ENCODE measurements at places on chromosomes 13 and 19.

DNA sequence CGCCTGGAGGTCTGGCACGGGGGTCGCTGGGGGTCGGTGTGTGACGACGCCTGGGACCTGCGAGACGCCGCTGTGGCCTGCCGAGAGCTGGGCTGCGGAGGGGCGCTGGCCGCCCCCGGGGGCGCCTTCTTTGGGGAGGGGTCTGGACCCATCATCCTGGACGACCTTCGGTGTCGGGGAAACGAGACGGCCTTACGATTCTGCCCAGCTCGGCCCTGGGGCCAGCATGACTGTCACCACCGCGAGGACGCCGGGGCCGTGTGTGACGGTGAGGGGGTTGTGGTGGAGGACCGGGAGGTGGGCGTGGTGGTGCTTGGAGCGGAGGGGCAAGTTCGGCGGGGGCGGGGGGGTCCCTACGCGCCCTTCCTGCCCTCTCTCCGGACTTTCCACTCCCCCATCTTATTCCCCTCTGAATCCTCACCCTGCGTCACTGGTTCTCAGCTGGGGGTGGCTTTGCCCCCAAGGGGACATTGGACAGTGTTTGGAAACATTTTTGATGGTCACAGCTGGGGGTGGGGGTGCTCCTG lies 5.5 kb downstream of the SSC5D start:
- DNase-seq, result no peak

DNA sequence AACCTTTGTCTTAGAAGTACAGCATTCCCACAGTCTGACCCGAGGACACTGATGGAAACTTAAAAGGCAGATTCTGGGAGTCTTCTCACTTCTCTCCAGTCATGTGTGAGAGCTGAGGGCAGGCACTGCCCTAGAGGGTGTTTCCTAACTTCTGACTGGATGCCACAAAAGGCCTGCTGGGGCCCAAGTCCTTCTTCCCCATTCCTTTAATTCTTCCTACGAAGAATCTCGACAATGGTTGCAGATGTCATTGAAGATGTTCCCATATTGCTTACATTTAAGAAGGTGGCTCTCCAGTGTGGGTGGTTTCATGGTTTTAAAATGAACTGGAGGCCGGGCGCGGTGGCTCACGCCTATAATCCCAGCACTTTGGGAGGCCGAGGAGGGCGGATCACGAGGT lies 27.4 kb upstream of the ZNF564 start:
- DNase-seq, result no peak

- no peak for DNase-seq
Measured at GRCh38 chr13:99986741-99987140, 5.2 kb downstream of the ZIC2 start.

DNA sequence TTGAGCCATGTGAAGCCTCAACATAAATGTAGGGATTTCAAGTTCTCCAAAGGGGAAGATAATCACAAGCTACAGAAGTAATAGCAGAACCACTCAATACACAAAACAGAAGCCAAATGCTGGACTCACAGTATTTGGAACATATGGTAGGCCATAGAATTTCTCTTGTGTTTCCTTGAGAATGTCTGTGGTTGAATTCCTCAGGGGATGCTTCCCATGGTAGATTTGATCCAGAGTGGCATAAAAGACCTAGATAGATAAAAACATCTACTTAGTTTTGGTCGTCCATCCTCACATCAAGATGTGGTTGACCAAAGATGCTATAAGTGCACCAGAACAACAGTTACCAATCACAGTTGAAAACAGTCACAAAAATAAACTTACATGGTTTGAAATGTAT lies 83.4 kb downstream of the MIPEP start:
- DNase-seq, result no peak

DNA sequence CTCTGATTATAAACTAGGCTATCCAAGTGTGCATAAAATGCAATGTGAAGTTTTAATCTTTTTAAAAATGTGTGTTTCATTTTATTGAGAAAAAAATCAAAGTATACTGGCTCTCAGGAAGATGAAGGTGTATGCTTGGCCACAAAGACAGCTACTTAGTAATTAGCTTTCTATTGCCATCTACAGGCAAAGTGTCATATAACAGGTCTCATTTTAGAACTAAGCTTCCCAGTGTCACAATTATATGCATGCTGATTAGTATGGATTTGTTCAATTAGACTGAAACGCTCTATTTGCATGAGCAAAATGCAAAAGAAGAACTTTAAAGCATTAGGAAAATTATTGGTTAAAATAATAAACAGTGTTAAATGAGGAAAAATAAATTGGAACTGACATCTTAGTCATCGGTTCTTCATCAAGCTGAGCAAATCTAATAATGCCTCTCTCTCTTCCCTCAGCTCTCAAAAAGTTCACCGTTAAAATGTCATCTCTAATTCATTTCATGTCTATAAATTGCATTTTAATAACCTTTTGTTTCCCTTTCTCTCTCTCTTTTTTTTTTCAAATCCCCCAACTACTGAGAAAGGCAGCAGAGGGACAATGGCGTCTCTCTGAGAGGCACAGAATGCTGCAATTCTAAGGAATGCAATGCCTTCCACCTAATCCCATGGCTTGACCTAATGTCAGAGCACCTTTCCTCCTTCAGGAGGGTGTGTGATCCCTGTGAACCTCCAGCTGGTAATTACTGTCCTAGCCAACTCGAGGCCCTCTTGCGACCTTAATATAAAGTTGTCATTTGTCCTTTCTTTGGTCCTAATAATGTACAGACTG lies 313.1 kb upstream of the MAB21L1 start:
- no peak for DNase-seq

- DNase-seq, result no peak
Measured at GRCh38 chr13:72341904-72342303, 385.5 kb downstream of the MZT1 start.

DNA sequence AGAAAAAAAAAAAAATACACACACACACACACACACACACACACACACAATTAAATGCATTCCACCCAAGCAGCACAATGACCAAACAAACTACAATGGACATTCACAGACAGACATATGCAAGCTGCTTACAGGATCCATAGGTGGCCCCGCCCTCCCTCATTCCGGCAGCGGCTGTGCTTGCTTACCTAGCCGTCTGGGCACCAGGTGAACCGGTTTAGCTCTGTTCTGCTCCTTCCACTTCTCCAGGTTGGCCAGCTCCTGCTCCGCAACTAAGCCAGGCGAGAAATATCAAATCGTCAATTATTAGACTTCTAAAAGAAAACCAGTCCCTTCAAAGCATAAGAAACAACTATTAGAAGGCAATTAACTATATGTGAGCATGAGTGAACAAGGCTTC lies 23.1 kb downstream of the EPSTI1 start:
- no peak for DNase-seq

GRCh38 chr13:24207841-24208667 lies 47.5 kb downstream of the SPATA13 start:
- DNase-seq, result no peak

DNA sequence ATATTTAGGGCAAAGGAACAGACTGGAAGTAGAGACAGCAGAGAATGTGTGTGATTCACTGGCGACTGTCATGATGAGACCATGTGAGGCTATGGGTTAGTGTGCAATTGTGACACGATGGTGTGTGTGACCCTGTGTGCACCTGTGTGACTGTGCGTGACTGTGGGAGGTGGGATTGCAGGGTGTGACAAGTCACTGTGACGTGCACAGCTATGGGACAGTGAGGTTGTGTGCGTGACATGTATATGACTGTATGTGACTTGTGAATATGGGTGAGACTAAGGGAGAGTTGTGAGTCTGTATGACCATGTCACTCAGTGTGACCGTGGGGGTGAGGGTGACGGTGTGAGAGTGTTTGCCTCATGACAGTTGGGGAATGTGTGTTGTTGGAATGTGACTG lies 3.4 kb upstream of the GIPR start:
- DNase-seq, result no peak

DNA sequence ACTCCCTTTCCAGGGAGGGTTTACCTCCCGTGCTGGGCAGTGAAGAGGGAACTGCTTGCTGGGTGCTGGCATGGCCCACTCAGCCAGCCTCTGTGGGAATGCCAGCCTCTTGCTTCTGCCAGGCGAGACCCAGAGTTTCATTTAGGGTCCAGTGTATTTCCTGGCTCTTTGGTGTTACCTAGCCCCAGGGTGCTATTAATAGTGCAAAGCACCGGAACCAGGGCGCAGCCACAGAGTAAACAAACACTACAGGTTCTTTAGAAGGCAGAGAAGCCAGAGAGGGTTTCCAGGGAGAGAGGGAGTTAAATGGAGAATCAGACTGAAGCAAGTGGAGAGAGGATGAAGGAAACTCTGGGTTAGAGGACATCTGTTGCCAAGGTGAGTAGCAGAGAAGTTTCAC lies 74.9 kb upstream of the SPATA13 start:
- DNase-seq, result no peak

- DNase-seq, result no peak
Measured at GRCh38 chr19:16601378-16602052, 26.5 kb downstream of the MED26 start.

- DNase-seq, result peak; percentile 94
Measured at GRCh38 chr19:58033741-58034476, at the start of gene ZSCAN1. Gene ZSCAN1, plus strand, starts transcription at chr19:58034025. Its CDS starts 3,812 bp downstream, at chr19:58037837.

- DNase-seq, result no peak
Measured at GRCh38 chr19:18701250-18701608, 17.7 kb downstream of the CRTC1 start.

GRCh38 chr19:19642506-19643157 lies 825 bp downstream of the GMIP start:
- no peak for DNase-seq

DNA sequence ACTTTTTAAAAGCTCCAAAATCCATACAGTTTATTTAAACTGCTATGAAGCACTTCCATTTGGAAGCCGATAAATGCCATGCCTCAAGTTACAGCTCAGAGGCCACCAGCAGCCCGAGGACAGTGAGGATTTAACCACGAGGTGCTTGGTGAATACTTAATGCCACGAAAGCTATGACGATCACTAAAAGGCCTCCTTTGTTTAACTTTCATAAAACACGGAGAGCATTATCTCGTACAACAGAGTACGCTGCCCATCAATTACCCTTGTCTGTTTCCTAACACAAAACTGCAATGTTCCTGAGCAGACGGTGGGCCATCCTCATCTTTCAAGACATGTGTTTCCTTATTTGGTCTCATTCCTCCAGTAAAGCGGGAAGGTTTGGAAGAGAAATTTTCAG lies 58.4 kb downstream of the PEPD start:
- DNase-seq, result no peak

GRCh38 chr13:34310539-34310938 lies 492.6 kb downstream of the RFC3 start:
- no peak for DNase-seq

DNA sequence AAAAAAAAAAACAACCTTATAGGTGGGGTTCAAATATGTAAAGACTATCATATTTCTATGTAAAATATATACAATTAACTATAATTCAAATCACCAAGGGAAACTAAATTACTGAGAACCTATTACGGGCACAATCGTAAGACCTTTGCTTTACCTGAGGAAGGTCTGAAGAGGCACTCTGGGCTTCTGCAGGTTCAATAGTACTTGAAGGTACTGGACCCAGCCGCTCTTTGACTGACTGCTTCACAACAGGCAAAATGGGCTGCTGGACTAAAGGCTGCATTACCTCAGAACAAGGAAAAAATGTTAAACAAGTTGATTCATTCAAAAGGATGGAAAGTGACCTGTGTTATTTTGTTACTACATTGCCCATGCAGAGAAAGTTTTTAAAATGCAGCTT lies 51.8 kb downstream of the RBM26 start:
- DNase-seq, result no peak

DNA sequence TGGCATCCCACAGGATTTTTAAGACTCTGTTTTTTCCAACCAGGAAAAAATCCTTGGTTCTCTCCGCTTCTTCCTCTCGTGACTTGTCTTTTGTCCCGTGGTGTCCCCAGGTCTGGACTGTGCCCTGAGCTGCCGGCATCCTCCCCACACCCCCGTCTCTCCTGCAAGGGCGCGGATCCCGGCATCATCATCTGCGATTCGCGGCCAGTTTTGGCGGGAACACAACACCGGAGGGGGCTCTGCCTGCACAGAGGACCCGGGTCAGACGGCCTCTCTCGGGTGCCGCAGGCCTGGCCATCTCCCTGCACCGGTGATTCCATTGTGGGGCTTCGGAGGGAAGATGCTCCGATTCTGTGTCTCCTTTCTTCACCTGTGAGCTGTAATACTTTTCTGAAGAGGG lies 18.8 kb upstream of the GAS6 start:
- DNase-seq, result no peak

- DNase-seq, result no peak
Measured at GRCh38 chr13:110323172-110323891, 16.2 kb downstream of the COL4A2 start.

GRCh38 chr19:44847144-44848035 lies 1.3 kb downstream of the NECTIN2 start:
- peak; percentile 69 for DNase-seq

GRCh38 chr13:66343224-66343828 lies 886.8 kb downstream of the PCDH9 start:
- no peak for DNase-seq

DNA sequence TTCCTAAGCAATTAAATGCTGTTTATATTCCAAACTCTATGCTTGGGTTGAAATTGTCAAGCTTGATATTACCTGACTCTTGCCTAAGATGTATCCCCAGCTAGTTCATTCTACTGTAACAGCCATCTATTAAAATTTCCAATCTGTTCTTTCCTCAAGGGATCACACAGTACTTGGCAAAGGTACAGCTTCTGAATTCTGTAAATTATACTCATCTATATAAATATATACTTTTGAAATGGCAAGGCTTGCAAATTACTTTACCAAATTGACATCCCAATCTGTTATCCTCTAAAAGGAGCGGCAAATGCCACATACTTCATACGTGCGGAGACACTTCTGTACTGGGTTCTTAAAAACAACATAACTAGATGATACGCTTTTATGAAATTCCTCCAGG lies 330.2 kb downstream of the DNAJC15 start:
- DNase-seq, result no peak

- DNase-seq, result no peak
Measured at GRCh38 chr19:13997631-13997962, 8.5 kb downstream of the RFX1 start.

GRCh38 chr13:55229906-55230569 lies 1910.7 kb upstream of the PRR20A start:
- DNase-seq, result no peak

- DNase-seq, result no peak
Measured at GRCh38 chr19:17687141-17687856, 855 bp downstream of the UNC13A start.

- DNase-seq, result no peak
Measured at GRCh38 chr13:44487989-44488388, 88.1 kb downstream of the TSC22D1 start.

- DNase-seq, result peak; percentile 30
Measured at GRCh38 chr13:108463340-108463739, 166.1 kb upstream of the MYO16 start.

All from muscle of arm (tissue), 14 donors.